GM13977 (cell line): ENCODE measurements at places on chromosomes 5 and 9.
A peak's percentile ranks its signal among the peaks of the same experiment; 100 is the strongest.

DNA sequence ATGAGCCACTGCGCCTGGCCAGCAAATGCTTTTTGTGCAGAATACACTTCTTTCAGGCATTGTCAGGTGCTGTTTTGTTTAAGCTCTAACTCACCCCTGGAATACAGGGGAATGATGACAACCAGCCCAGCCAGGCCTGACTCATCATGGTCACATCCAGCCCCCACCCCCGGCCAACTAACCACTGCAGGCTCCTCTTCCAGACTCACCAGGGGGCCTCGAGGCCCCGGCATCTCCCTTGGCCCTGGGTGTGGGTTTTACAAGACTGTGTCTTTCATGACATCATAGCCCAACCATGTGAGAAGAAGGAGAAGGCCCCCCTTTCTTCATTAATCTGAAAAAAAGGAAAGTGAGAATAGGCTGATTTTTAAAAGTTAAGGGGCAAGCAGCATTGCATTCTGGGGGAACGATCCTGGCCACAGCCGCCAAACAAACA is 35.5 kb downstream of the OLFML2A start:
- DNase-seq, result peak; percentile 47

GRCh38 chr9:136671254-136671614 is 8.5 kb downstream of the EGFL7 start:
- no peak for DNase-seq

GRCh38 chr5:157172403-157172802 is 6.3 kb upstream of the GARIN3 start:
- peak; percentile 79 for DNase-seq

DNA sequence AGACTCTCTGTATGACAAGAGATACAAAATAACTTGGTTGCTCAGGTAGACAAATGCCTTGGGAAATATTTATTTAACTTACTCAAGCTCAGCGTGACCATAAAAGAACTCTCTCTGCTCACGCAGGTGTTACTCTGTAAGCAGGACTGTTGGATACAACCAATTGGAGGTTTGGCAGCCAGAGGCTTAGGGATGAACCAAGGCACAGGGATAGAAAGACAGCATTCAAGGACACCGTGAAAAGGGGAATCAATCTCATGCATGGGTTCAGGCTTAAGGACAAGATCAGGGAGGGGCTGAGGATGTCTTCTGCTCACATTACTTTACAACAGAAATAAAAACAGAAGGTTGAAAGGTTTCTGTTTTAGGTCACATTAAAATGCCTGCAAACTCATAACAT is 389.0 kb upstream of the BRINP1 start:
- no peak for DNase-seq

GRCh38 chr5:107341376-107342084 is 329.2 kb downstream of the EFNA5 start:
- DNase-seq, result no peak

DNA sequence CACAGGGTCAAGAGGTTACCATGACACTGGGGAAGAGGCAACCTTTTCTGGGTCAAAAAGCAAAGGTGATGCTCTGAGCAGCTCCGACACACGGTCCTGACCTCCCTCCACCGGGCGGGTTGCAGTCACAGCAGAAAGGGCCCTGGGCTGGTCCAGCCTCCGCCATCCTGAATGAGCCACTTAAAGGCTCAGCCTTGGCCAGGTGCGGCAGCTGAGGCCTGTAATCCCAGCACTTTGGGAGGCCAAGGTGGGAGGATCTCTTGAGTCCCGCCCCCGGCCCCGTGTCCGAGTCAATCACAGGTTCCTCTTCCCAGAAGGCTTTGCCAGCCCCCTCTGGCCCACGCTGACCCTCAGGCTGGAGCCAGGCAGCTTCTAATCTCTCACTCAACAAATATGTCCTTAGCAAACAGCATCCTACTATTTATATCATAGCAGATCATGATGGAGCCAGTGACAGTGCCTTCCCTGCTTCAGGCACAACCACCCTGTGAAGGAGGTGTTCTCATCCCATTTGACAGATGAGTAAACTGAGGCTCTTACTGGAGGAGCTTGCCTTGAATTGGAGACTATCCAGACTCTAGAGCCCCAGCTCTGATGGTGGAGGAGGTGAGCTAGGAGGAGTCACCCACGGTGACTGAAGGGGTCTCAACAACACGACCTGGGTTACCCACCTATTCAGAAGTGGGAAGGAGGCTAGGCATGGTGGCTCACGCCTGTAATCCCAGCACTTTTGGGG is 79.1 kb downstream of the LRSAM1 start:
- DNase-seq, result no peak

DNA sequence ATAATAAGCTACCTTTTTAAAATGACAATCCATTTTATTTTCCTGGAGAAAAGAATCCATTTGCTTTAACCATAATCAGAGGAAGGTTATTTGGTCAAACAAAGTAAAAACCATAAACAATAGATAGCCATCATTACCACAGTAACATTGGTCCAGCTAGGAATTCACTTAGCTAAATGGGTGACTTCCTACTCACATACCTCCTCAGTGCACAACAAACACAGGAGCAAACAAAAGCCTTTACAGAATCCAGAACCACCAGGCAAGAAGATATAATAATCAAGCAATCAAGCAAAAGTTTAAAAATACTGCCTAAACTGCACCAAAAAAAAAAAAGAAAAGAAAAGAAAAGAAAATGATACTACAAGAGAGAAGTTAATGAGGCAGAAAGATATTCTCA is 949 bp upstream of the IFNK start:
- no peak for DNase-seq

GRCh38 chr9:74369844-74370243 is 127.3 kb upstream of the RORB start:
- no peak for DNase-seq

GRCh38 chr5:137236849-137237507 is 262.1 kb downstream of the SPOCK1 start:
- DNase-seq, result no peak

- DNase-seq, result no peak
Observed at GRCh38 chr9:18490641-18491370, 16.9 kb downstream of the ADAMTSL1 start.

DNA sequence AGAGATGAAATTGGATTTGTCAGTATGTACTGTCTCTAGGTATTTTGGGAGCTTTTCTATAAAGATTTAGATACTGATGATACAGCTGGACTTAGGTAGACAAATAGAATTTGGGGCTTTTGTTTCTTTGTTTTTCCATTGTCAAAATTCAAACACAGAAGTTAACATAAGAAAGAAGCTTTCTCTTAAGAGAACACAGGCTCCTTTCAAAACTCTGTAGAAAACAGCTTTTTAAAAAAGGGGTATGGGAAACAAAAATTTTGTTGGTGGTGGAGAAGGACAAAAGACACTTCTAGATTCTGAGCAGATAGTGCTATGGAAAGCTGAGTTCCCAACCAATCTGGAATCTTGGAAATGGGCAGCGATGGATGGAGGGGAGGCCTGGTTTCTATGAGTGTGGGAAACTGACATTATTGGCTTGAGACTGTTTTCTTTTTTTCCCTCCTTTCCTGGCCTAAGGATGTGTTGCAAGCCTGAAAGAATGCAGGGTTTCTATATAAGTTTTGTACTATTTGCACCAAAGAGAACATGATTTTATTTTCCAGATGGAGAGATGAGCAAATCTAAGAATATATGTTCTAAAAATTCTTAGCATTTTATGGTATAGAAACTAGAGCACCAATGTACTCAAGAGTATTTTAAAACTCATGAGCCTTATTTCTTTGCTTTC is 240.0 kb downstream of the PRR16 start:
- DNase-seq, result no peak

GRCh38 chr9:34451135-34451534 is 7.2 kb downstream of the FAM219A start:
- no peak for DNase-seq

- no peak for DNase-seq
Observed at GRCh38 chr9:114003758-114004157, 74.3 kb downstream of the AMBP start.

DNA sequence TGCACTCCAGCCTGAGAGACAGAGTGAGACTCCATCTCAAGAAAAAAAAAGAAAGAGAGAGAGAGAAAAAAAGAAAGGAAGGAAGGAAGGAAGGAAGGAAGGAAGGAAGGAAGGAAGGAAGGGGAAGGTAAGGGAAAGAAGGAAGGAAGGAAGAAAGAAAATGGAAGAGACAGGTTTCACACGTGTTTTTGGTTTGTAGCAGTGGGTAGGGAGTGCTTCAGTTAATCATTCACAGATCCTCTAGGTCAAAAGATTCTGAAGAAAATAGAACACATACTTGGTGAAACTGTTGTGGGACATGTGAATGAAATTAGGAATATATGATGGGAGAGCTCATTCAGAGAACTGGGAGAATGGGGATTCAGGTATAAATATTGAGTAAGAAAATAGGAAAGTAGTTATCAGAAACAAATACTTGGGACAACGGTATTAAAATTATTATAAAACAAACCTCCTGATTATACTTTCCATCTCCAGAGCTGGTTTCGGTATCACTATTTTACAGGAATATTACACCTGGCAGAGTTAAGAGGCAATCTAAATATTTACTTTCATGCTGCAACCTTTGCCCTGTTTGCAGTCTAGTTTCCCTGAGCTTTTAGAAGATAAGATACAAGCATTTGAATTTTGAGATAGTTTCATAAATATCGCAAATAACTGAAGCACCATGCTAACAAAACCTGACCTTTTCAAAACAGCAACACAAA is 37.2 kb downstream of the MARVELD2 start:
- DNase-seq, result no peak

DNA sequence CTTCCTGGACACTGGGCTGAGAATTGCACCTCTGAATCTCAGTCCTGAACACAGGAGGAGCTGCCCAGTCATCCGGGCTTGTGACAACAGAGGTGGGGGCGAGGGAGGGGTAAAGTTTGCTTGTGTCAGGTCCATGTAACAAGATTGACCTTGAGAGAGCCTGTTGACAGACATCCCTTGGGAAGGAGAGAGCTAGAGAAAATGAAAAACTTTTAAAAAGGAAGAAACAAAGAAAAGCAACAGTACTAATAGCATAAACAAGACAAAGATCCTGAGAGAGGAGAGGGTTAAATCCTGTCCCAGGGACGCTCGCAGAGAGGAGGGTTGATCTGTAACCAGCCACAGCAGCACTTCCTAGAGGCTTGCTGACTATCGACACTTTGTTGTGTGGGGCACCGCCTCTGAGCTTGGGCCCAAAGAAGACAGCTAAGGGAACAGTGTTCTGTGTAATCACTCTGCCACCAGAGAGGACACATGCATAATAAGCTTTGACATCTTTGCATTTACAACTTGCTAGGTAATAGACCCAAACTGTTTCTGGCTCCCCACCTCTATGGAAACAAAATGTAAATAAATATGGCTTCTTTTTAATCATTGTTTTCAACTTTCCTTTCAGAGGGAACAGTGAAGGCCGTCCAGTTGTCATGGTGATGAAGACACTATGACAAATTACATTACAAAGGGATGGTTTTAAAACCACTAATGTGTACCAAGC is 363.7 kb downstream of the CSNK1G3 start:
- no peak for DNase-seq

- DNase-seq, result no peak
Observed at GRCh38 chr5:31270396-31270795, 76.9 kb downstream of the CDH6 start.
